ENCODE measurements at places on chromosomes 2 and 18. TPM values are rescaled to one million over a fixed set of nuclear protein-coding genes. Genes with fewer than 3 reads are reported as not detected.

The REG1B gene
- not detected for total RNA-seq

DNA sequence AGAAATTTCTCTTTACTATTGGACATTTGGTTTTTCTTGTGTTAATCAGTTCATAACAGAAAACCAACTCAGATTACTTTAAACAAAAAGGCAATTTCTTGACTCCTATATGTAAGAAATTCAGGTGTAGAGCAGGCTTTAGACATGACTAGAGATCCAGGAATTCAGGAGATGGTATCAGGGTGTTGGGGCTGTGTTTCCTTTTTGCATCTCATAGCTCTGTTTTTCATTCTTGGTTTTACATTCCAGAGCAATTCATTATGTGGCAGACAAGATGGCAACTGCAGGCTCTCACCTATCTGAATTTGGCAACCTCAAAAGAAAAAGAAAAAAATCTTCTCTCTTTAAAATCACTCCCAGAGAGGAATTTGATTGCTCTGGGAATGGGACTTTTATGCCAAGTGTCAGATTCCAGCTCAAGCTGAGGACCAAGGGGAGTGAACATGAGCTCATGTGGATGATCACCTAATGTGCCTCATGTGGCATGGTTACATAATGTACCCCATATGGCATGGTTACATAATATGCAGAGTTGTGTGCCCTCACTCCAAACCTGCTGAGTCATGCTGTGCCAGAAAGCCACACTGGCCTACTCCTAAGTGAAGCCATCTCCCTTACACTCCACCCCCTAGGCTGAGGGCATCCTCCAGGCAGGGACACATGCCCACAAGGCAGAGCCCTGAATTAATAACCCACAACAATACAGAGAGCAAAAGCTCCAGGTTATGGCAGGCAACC lies 282.7 kb downstream of the MBD2 start:
- DNase-seq, result no peak
- no peaks in the 10 kb centered on the region for H3K27me3 ChIP-seq
- H3K4me1 ChIP-seq, result no peaks in the 10 kb centered on the region
- no peaks in the 10 kb centered on the region for H3K36me3 ChIP-seq
- no peak overlapping the region for H3K4me3 ChIP-seq

GRCh38 chr2:128520791-128521190 lies 202.1 kb upstream of the HS6ST1 start:
- DNase-seq, result no peak
- H3K4me3 ChIP-seq, result no peak overlapping the region
- no peaks in the 10 kb centered on the region for H3K4me1 ChIP-seq
- peaks cover 10% of the 10 kb centered on the region for H3K27me3 ChIP-seq

GRCh38 chr2:234670806-234671205 lies 173.9 kb upstream of the ARL4C start:
- H3K27ac ChIP-seq, result no peak overlapping the region
- no peak for DNase-seq
- no peak overlapping the region for H3K4me3 ChIP-seq
- peaks cover 11% of the 10 kb centered on the region for H3K27me3 ChIP-seq
- no peaks in the 10 kb centered on the region for H3K4me1 ChIP-seq
- no peaks in the 10 kb centered on the region for H3K36me3 ChIP-seq

DNA sequence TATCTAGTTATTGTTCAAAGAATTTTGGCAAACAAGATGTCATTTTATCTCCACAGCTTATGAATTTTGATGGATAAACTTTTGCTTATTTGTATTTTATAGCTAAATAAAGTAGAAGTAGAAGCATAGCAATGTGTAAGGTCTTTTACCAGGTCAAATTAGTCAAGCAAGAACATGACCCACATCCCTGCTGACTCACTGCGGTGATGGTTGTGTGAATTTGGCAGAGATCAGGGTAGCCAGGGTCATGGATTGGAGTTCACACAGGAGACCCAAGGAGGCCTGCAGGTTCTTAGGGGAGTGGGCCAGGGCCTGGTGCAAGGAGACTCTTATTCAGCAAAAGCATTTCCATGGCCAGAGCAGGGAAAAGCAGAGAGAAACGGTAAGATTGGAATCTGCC lies 18.7 kb downstream of the SP140 start:
- no peak for DNase-seq
- no peaks in the 10 kb centered on the region for H3K4me1 ChIP-seq
- peaks cover 40% of the 10 kb centered on the region for H3K36me3 ChIP-seq

DNA sequence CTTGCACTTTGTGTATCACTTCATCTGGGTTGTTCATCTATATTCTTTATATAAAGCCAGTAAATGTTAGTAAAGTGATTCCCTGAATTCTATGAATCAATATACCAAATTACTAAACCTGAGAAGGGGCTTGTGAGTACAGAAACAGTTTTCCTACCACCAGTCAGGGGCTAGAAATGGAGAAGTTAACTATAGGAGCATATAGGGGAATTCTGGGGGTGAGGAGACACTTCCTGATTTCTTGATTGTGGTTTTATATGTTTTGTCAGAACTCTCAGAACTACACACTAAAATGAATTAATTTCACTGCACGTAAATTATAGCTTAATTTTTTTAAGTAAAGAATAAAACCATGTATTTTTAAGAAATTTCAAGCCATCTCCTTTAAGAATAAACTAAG lies 93.7 kb downstream of the SESTD1 start:
- H3K36me3 ChIP-seq, result peaks cover 69% of the 10 kb centered on the region
- H3K27ac ChIP-seq, result peak overlapping the region; percentile 76
- H3K27me3 ChIP-seq, result no peaks in the 10 kb centered on the region
- DNase-seq, result no peak
- H3K4me3 ChIP-seq, result peak overlapping the region; percentile 24

DNA sequence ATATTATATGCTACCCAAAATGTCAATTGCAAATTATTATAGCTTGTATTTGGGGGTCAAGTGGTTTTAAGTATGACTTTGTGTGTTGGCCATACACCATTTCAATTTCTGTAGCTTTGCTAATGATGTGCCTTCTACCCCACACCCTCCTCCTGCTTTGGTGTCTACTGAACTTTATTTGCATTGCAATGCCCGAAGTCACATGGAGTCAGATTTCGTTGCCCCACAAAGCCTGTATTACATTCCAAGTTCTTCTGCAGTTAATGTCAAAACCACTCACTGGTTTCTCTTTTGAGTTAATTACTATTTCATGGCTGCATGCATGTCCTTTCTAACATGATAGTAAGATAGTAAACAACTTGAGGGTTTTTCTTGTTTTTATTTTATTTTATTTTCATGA lies 528.9 kb downstream of the RIT2 start:
- H3K4me1 ChIP-seq, result no peaks in the 10 kb centered on the region
- no peak for DNase-seq
- H3K27ac ChIP-seq, result no peak overlapping the region
- no peaks in the 10 kb centered on the region for H3K36me3 ChIP-seq
- no peaks in the 10 kb centered on the region for H3K27me3 ChIP-seq

Data from activated B cell treated with CpG ODN at 0.5 μM for 24 hours (primary cell).